ENCODE measurements at places on chromosomes 1 and 21.

DNA sequence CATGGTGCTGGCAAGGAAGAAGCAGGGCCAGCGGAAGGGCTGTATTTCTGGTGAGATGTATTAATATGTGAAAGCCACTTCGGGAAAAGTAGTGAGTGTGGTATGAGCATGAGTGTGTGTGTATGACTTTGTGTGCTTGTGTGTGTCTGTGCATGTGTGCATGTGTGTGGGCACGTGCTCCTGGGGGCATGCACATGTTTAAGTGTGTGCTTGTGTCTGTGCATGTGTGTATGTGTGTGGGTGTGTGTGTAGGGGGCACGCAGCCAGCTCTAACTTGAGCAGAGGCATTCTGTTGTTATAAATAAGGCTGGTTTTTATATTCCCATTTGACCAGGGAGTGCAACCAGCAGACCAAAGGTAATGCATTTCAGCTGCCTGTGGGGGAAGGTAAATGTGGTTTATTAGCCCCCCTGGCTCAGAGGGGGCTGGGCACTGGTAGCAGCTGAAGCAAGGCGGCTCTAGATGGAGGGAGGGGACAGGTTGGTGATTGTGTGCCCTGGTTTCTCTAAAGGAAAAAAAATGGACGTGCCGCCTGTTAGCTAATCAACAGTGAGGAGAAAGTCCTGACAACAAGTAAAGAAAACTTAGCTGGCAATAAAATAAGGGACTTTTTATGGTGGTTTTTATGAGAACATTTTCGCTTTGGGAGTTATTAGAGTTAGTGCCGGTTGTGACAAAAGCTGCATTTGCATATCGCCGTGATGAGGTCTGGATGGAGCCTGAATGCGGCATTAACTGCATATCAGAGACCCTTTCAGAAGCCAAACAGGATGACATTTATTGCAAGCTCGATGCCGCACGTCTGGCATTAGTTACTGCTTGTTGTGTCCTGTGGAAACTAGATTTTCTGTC is 180.1 kb downstream of the CAMTA1 start:
- no peak for DNase-seq

DNA sequence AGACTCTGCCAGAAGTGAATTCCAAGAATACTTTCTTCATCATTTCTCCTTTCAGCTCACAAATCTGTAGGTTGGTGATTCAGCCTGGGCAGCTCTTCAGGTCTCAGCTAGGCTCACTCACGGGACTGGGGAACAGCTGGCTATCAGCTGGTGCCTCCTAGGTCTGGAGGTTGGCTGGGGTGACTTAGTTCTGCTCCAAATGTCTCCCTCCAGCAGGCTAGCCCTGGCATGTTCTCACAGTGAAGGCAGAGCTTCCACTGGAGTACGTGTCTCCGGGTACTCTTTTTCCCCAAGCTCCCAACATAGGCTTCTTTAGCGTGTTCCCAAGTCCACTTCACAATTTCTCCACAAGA is 12.5 kb upstream of the VAMP4 start:
- DNase-seq = no peak

DNA sequence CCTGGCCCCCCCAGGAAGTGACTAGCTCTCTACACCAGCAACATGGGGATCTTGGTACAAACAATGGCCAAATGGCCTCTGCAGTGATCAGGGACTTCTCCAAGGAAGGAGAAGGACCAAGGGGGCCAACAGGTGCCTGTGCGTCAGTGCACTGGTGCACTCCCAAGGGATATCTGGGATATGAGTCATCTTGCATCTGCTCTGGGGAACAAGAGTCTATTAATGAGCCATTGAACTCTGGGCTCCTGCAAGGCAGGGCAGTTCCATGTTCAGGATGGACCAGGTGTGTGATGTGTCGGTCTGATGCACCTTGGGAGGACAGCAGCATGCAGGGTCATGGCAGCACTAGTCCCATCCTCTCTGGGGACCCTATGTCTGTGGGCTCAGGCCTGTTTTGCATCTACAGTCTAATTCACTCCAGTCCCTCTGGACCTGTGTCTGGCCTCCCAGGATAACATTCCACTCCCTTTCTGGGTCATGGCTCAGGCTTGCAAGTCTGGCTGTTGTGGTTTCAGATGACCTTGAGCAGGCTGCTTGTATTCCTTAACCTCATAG is 125.3 kb downstream of the TRABD2B start:
- DNase-seq = no peak

GRCh38 chr1:179014123-179014522 is 11.6 kb upstream of the FAM20B start:
- no peak for DNase-seq

DNA sequence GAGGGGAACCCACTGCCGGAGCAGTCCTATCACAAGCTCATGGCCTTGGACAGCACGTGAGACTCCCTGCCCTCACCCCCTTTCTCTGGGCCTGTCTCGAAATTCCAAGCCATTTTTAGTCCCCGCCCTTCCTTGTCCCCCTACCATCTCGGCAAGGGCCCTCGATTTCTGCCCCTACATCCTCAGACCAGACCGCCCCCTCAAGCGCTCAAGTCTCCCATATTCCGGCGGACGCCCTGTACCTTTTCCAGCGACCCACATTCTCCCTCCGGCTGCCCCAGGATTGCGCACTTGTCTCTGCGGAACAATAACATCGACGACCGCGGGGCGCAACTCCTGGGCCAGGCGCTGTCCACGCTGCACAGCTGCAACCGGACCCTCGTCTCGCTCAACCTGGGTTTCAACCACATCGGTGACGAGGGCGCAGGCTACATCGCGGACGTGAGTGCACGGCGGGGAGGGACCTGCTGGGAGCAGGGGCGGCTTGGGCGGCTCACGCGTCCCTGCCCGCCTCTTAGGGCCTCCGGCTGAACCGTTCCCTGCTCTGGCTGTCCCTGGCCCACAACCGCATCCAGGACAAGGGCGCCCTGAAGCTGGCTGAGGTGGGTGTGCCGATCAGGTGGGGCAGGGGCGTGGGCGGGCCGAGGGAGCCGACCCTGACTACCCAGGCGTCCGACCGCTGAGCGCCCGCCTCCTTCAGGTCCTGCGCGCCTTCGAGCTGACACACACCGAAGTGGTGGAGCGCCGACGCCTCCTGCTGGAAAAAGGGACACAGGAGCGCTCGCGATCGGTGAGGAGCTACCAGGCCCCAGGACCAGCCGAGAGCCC is 7.0 kb downstream of the LRRC71 start:
- DNase-seq = no peak

- DNase-seq = no peak
Observed at GRCh38 chr21:24729568-24729967, 877.7 kb downstream of the MRPL39 start.

DNA sequence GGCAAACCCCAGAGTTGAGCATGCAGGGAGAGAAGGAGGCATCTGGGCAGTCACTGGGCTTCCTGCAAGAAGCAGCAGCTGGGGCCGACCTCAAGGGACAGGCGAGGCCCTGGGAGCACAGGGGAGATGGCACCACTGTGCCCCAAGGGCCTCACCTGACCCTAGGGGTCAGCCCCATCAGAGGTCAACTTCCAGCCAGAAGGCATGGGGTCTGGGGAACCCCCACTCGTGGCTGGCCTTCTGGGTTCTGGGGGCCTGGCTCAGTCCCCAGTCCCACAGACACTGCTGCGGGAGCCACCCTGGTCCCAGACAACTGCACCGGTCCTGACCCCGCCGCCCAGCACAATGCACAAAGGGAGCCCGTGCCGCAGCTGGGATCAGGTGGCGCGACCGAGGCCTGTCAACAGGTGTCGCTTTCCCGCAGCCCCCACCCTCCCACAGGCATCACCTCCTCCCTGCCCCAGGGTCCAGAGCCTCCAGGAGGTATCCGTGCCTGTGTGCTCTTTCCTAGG is 6.2 kb downstream of the WNT9A start:
- DNase-seq = no peak

GRCh38 chr1:93815366-93816110 is 63.5 kb downstream of the DNTTIP2 start:
- DNase-seq = no peak

GRCh38 chr1:193919827-193920226 is 733.4 kb upstream of the B3GALT2 start:
- DNase-seq = no peak

DNA sequence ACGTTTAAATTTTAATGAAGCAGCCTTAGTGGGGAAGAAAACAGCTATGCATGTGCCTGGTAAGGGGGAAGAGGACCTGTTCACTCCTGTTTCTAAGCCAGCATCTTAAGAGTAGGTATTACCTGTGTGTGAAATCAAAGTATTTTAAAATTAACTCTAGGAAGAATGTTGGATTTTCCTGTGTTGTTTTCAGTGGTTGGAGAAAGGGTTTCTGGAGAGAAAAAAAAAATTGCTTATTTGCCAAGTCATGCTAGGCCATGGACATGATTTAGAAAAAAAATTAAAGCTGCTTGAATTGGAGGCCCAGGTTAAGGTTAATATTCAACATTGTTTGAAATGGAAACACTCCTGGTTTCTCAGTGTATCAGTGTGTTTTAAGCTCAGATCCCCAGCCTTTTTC is 42.9 kb upstream of the DNAJC6 start:
- DNase-seq = no peak

DNA sequence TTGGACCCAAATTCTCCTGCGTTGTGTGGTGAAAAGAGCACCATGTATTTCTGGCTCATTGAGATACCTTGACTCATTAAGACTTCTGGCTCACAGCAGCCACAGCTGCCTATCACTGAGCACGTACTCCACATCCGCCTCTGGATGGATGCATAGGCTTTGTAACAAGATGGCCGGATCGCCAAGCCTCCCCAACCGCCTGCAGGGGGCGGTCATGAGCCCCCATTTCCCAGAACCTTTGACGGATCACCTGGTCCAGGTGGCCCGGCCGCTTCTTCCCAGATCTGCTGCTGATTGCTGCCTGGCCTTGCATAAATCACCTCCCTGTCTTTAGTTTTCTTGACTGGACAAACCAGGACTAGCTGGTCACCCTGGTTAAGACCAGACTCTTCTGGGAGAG is 156.5 kb upstream of the KLHDC7A start:
- DNase-seq = no peak

- DNase-seq = no peak
Observed at GRCh38 chr1:65229754-65230339, 79.5 kb upstream of the DNAJC6 start.

GRCh38 chr1:221488550-221488949 is 253.3 kb downstream of the DUSP10 start:
- no peak for DNase-seq

DNA sequence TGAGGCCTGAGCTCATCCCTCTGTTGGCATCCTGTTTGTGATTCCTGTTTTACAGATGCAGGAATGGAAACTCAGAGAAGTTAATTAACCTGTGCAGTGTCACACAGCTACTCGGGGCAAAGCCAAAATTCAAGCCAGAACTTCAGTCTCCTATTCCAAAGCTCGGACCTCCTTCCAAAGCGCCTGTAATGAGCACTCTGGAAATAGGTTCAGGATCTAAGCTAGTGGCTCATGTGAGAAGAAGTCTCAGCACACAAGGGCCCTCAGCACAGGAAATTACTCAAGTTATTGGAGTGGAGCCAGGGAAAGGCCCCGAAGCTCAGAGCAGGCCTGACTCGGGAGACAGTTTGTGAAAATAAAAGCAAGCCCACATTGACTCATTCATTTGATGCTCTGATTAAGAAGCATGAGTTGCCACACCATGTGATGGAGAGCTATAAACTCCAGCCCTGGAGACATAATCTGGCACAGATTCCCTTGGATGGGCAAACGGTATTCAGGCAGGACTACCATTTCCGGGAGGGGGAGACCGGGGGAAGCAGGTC is 50.6 kb upstream of the LYST start:
- peak; percentile 96 for DNase-seq

DNA sequence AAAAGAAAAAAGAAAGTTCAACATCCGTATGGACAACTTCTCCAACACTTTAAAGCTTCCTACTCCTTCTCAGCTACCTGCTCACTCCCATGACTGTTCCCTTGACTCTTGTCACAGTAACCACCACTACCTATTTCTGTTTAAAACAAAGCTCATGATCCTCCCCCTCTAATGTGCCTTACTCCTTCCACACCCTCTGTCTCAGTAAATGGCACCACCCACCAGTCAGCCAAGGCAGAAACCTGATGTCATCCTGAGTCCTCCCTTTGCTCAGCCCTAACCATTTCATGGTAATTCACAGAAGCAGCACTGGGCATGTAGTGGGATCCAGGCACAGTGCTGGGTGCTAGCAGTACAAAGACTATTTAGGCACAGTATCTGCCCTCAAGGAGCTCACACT is 63.0 kb upstream of the PPM1J start:
- DNase-seq = no peak

DNA sequence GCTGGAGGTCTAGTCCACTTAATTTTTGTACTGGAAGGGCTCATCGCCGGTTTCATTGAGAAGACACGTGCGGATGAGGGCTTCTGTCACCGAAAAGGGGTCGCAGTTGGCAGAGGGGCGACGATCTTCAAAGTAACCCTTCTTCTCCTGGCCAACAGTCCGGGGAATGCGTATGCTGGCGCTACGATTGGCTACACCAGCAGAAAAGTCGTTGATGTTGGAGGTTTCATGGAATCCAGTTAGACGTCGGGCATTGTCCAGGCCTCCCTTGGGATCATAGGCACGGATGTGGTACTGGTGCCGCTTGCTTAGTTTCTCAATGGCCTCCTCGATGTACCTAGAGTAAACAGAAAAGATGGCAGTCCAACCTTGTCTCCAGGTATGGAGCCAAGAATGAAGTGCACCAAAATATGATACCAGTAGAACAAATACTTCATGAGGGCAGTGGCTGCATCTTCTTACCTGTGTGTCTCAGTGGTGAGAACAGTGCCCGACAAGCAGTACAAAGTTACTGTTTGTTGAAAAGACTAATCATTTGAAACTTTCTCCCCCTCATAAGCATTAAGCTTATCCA is 7.1 kb downstream of the GLUL start:
- DNase-seq = no peak

- DNase-seq = no peak
Observed at GRCh38 chr1:232339073-232339472, 290.9 kb downstream of the SIPA1L2 start.

All from AML-193 (cell line).